ENCODE measurements at places on chromosomes 13 and 19.

DNA sequence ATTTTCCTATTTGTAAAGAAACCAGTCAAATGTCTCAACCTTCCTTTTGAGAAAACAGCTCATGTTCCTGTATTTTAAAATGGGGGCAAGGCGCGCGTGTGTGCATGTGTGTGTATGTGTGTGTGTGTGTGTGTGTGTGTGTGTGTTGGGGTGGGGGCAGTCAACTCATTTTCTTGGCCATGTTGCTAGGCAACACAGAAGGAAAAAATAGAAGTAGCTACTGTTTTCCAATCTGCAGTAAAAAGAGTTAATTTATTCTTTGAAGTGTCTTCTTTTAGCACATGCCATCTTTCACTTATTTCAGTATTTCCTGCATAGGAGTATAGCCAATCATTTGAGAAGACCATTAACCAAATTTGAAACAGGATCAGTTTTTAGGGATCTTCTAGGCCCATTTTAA lies 279.3 kb downstream of the DCLK1 start:
- no peak for DNase-seq

GRCh38 chr19:2081873-2082810 lies 14.0 kb downstream of the MOB3A start:
- DNase-seq = no peak

DNA sequence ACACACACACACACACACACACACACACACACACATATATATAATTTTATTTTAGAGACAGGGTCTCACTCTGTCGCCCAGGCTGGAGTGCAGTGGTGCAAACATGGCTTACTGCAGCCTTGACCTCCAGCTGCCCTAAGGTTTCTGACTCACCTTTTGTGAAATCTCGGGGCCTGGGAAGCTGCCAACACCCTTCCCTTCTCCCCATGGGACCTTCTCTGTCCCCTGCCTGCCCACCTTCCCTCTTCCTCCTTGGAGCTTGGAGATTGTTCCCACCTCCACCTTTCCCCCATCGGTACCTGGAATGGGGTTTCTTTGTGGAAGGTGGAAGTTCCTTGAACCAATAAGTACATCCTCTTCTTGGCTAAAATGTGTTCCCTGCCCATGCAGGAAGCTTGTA lies 6.3 kb downstream of the ARRDC5 start:
- no peak for DNase-seq

GRCh38 chr13:49760558-49760957 lies 31.9 kb downstream of the KPNA3 start:
- no peak for DNase-seq

DNA sequence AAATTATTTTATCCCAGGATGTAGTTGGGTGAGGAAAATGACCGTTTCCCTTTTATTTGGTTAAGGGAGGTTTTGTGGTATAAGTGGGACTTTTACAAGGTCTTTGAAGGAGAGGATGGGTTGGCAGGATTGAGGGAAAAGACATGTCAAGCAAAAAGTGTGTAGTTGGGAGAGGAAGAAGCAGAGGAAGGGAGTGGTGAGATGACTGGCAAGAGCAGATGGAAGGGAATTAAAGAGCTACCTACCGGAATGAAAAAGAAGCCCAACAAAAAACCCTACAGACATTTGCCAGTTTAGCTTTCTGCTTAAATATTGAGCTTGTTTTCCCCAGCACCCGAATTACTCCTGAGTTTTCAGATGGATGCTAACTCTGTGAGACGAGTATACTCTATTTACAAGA lies 19.6 kb downstream of the FRY start:
- no peak for DNase-seq

GRCh38 chr19:18620902-18621301 lies 8.2 kb downstream of the TMEM59L start:
- DNase-seq = no peak

DNA sequence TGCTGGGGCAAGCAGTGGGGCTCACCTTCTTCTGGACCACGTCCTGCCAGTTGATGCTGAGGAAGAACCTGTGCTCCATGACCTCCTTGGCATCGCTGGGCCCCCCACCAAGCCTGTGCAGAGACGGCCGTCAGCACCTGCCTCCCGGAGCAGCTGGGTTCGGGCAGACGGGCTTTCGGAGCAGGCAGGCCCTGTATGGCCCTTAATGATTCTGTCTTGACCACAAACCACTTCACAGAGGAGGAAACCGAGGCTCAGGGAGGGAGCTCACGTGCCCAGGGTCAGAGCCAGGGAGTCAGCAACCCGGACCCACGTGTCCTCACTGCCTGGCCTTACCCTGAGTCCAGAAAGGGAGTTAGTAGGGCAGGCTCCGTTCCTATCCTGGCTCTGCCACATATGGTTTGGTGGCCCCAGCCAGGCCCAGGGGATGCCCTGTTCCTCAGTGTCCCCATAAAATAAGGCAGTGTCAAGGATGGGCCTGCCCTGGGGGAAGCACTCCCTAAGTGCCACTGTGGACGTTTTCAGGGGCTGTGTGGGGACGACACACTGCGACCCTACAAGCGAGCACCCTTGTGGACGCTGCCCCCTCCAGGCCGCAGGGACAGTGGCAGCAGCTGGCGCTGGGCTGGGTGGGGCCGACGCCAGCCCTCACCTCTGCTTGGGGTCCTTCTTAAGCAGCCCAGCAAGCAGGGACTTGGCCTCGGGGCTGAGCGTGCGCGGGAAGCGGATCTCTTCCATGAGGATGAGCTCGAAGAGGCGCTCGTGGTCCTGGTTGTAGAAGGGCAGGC lies 8.9 kb upstream of the CCNP start:
- no peak for DNase-seq

DNA sequence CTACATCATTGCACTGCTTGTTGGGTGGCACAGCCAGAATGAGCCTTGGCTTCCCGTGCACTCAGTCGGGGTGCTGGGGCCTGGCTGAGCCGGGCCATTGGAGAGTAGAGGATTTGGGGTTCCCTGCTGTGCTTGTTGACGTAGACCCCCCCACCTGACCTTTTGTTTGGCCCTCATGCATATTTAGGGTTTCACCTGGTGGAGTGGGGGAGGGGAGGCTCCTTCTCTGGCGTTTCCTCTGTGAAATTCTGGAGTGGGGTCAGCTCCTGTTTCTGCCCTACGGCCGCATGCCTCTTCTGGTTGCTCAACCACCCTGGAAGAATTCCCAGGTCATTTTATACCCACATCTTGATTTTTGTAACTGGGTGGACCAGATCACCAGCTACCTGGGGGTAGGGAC lies 82.8 kb downstream of the SIPA1L3 start:
- no peak for DNase-seq

DNA sequence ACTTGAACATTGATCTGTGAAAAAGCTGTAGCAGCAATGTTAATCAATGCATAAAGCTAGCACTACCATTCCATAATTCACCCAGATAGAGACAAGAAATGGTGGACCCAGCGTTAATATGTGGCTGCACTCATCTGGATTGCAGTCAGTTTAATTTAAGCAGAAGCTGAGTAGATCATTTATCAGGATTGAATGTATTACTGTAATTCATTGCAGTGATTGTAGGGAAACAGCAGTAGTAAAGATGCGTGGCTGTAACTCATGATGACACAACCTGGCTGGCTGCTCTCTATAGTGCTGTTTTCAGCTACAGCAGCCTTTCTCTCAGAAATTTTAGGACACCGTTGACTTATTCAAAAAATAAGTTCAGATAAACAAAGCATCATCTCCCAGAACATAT lies 499.5 kb upstream of the SLITRK6 start:
- DNase-seq = no peak

DNA sequence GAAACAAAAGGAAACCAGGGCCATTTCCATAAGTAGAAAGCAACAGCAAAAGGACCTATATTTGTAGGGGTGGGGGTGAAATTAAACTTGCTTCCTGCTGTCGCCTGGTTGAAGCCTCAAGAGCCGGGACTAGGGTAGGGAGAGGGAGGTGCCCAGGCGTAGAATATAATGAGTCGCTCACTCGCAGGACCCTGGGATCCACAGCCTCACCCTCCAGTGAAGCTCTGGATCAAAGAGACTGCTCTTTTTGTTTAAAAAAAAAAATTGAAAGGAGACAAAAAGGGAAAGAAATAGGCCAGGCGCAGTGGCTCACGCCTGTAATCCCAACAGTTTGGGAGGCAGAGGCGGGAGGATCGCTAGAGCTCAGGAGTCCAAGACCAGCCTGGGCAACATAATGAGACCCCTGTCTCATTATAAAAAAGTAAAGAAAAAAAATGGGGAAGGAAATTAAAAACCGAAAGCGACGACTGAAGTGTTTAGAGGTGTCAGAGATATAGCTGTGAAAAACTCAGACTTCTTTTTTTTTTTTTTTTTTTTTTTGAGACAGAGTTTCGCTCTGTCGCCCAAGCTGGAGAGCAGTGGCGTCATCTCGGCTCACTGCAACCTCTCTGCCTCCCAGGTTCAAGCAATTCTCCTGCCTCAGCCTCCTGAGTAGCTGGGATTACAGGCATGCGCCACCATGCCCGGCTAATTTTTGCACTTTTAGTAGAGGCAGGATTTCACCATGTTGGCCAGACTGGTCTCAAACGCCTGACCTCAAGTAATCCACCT lies 10.9 kb upstream of the ADGRE5 start:
- DNase-seq = no peak

GRCh38 chr19:49676136-49676783 lies 811 bp upstream of the PRMT1 start:
- no peak for DNase-seq

DNA sequence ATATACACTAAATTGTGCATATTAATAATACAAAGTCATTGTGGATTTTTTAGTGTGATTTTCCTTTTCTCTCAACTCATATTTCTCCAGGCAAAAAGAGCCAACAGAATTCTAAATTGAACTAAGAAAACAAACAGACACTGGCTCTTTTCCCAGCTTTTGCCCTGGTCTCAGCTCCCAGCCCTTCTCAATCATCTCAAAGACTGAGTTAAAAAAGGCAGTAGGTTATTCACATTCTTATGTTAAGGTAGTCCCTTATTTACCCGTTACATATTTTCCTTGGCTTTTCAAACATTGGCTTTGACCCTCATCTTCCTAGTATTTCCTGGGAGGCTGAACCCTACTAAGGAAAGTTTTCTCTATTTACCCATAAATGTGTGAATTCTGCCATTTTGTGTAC lies 753.6 kb downstream of the LIG4 start:
- DNase-seq = no peak

GRCh38 chr13:99548448-99548847 lies 47.2 kb downstream of the TM9SF2 start:
- no peak for DNase-seq

DNA sequence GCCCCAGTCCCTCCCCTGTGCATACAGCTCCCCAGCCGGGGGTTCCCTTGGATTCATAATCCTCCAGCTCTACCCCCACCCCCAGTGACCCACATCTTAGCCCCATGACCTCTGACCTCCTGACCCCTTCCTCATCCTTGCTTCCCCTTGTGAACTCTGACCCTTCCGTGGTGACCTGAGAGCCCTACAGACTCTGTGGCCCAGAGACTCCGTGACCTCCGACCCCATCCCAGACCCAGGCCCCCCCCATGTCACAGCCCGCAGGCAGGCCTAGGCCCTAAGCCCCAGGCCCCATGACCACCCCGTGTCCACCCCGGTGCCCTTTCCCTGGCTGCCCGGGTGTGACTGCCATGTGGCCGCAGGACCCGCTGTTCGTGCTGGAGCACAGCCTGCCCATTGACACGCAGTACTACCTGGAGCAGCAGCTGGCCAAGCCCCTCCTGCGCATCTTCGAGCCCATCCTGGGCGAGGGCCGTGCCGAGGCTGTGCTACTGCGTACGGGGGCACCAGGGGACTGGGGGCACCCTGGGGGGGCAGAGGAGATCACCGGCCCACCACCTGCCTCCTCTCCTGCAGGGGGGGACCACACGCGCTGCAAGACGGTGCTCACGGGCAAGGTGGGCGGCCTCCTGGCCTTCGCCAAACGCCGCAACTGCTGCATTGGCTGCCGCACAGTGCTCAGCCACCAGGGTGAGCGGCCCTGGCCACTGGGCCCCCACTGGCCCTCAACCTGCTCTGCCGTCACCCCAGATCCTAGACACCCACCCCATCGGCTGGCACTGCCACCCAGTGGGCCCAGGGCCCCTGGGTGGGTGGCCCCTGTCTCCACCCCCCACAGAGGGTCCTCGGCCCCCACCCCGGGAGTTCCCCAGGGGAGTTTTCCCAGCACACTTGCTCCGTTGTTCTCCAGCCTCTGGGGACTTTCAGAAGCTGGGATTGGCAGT lies 2.4 kb upstream of the SPIB start:
- DNase-seq = no peak

DNA sequence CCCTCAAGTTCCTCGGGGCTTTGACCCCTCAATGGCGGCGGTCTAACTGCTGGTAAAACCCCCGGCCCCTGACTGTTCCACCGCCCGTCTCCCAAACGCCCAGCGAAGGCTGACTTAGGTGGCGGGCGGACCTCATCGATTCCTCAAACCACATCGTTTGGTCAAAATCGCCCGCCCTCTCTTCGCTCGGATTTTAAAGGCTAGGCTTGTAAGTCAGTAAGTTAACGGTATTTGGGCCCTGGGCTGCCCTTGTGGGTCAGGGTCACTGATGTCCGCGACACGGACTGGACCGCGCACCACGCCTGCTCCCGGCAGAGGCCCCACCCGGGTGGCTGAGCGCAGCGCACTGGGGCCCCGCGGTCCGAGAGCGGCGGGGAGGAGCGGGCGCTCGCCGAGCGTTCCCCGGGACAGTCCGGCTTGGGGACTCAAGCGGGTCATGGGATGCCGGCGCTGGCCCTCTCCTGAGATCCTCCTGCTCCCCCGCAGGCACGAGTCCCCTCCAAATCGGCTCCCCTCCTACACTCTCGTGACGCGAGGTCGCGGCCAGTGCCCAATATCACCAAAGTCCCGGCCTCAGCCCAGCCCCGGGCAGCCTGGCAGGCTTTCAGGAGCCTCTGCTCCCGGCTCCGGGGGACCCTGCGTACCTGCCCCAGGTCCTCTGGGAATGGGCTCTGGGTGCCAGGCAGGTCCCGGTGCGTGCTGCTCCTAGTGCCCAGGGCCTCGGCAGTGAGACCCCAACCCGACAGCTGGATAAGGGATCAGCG lies 1.0 kb downstream of the FLT1 start:
- no peak for DNase-seq

DNA sequence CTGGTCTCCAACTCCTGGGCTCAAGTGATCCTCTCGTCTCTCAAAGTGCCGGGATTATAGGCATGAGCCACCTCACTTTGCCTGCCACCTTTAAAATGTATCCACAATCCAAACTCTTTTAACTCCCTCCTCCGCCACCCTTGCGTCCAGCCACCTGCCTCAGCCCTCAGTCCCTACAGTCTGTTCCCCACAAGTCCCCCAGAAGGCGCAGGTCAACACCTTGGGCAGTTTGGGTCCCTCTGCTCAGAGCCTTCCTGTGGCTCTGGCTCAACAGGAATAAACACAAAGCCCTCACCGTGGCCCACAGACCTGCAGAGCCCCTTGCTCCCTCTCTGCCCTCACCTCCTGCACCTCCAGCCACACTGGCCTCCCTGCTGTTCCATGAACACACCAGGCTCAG lies 7.5 kb upstream of the EMC10 start:
- no peak for DNase-seq

GRCh38 chr13:76991796-76992547 lies at the start of gene CLN5:
TSS of gene CLN5 (plus strand) at chr13:76992081. CDS start at chr13:76992099, 18 bp downstream.
- peak; percentile 90 for DNase-seq

- no peak for DNase-seq
Measured at GRCh38 chr13:42946927-42947326, 45.1 kb downstream of the EPSTI1 start.

All from stimulated activated CD4-positive, alpha-beta T cell treated with anti-CD3 and anti-CD28 coated beads, Interleukin-15, amount 100 ng/mL, for 48 hours (primary cell).